ENCODE measurements at places on chromosomes 5 and 9.

DNA sequence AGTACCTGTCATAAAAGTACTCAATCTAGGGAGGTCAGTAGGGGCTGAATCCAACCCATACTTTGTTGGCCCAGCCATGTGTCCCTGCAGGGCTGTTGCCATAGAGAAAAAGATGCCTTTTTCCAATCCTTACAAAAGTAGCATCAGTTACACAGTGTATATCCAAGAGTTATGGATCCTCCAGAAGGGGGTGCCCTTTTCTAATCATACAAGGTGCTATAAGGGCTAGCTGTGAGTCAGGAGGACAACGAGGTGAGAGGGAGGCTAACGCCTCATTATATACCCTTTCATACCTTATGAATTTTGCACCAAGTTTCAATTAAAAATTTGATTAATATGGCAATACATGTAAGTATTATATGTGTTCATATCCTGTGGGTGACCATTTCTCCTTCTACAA is 4.8 kb downstream of the KIAA0825 start:
- H3K36me3 ChIP-seq = peaks cover 4% of the 10 kb centered on the region
- H3K27ac ChIP-seq = no peak overlapping the region
- peaks cover 23% of the 10 kb centered on the region for H3K4me1 ChIP-seq
- H3K27me3 ChIP-seq = no peaks in the 10 kb centered on the region

- no peaks in the 10 kb centered on the region for H3K36me3 ChIP-seq
- no peaks in the 10 kb centered on the region for H3K4me1 ChIP-seq
- no peak overlapping the region for H3K27ac ChIP-seq
- no peak overlapping the region for H3K4me3 ChIP-seq
- H3K27me3 ChIP-seq = peaks cover 60% of the 10 kb centered on the region
These were observed 135.4 kb upstream of the MAP1B start for GRCh38 chr5:71971862-71972261.

DNA sequence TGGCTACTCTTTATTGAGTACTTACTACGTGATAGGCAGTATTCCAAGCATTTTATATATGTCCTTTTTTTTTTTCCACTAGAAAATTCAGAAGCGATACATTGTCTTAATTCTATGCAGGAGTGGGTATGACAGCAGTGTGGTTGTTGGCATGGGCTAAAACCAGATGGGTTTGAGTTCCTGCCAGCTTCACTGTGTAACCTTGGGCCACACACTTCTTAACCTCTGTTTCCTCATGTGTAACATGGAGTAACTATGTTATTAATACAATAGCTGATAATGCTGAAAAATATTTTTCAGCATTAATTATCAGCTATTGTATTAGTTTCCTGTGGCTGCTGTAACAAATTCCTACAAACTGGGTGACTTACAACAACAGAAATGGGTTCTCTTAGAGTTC is 12.0 kb downstream of the SNX18 start:
- H3K4me3 ChIP-seq = no peak overlapping the region
- H3K4me1 ChIP-seq = peaks cover 30% of the 10 kb centered on the region
- no peaks in the 10 kb centered on the region for H3K36me3 ChIP-seq
- H3K27ac ChIP-seq = peak overlapping the region; percentile 40
- no peaks in the 10 kb centered on the region for H3K27me3 ChIP-seq

GRCh38 chr5:178192244-178192643 is 5.1 kb upstream of the GMCL2 start:
- no peak for DNase-seq
- no peaks in the 10 kb centered on the region for H3K27me3 ChIP-seq
- H3K4me1 ChIP-seq = peaks cover 39% of the 10 kb centered on the region

DNA sequence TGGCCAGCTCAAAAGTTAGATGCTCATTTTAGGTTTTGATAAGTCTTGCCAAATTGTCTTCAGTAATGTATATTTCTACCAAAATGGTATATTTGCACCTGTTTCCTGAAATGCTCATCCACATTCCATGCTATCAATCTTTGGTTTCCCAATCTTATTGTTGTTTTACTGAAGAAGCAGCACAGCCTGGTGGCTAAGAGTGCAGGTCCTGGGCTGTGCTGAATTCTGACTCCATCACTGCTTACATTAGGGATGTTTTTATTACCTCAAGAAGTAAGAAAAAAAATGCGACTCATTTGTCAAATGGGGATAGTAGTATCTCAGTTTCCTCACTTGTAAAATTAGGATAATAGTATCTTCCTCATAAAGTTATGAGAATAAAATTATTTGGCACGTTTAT is 13.6 kb upstream of the S100Z start:
- H3K27ac ChIP-seq = no peak overlapping the region
- no peak for DNase-seq
- H3K4me1 ChIP-seq = peaks cover 5% of the 10 kb centered on the region
- H3K4me3 ChIP-seq = no peak overlapping the region

GRCh38 chr9:100346836-100347235 is 5.9 kb downstream of the TEX10 start:
- H3K4me1 ChIP-seq = peaks cover 27% of the 10 kb centered on the region
- H3K27me3 ChIP-seq = no peaks in the 10 kb centered on the region
- no peak overlapping the region for H3K27ac ChIP-seq
- H3K4me3 ChIP-seq = no peak overlapping the region
- no peak for DNase-seq

GRCh38 chr5:54603372-54603771 is 85.8 kb downstream of the SNX18 start:
- H3K36me3 ChIP-seq = no peaks in the 10 kb centered on the region
- H3K27me3 ChIP-seq = no peaks in the 10 kb centered on the region
- no peak overlapping the region for H3K27ac ChIP-seq
- H3K4me1 ChIP-seq = peaks cover 15% of the 10 kb centered on the region
- H3K4me3 ChIP-seq = no peak overlapping the region

GRCh38 chr5:5481206-5481605 is 58.7 kb downstream of the ICE1 start:
- peak overlapping the region; percentile 71 for H3K27ac ChIP-seq
- H3K36me3 ChIP-seq = peaks cover 15% of the 10 kb centered on the region
- peaks cover 24% of the 10 kb centered on the region for H3K4me1 ChIP-seq

DNA sequence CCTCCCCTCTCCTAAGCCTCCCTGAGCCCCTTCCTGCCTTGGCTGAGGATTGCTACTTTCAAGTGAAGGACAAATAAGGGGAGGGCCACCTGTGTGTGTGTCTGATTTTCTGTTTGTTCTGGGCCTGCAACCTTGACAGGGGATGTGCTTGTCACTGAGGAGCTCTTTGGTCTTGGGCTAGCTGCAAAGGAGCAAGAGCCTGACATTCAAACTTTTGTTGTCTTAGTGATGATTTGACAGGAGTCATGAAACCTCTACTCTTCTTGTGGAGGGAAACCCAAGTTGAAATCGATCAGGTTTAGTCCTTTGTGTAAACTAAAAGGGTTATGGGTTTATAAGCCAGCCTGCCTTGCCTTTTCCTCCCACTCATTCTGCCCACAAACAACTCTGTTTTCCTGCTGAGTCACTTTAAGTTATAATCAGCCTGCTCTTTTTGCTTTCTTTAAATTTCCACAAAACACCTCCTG is 16.9 kb downstream of the CLTA start:
- H3K4me3 ChIP-seq = peak overlapping the region; percentile 49
- H3K27ac ChIP-seq = peak overlapping the region; percentile 92
- no peak for DNase-seq
- peaks cover 52% of the 10 kb centered on the region for H3K4me1 ChIP-seq
- peaks cover 20% of the 10 kb centered on the region for H3K36me3 ChIP-seq

DNA sequence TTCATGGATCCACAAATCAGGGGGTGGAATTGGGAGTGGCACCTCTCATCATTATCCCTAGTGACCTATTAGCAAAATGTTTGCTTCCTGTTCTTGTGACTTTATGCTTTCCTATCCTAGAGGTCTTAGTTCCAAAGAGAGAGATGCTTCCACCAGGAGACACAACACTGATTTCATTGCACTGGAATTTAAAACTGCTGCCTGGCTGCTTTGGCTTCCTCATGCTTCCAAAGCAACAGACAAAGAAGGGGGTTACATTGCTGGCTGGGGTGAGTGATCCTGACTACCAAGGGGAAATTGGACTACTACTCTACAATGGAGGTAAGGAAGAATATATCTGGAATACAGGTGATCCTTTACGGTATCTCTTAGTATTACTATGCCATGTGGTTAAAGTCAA is 69.2 kb upstream of the SH3GL2 start:
- no peaks in the 10 kb centered on the region for H3K36me3 ChIP-seq
- no peak overlapping the region for H3K4me3 ChIP-seq

- DNase-seq = no peak
- no peaks in the 10 kb centered on the region for H3K36me3 ChIP-seq
- no peak overlapping the region for H3K4me3 ChIP-seq
These were observed 210.6 kb downstream of the ARHGEF28 start for GRCh38 chr5:73836607-73837006.
